Melanocyte of skin (primary cell): ENCODE measurements at places on chromosomes 1 and 21. TPM values are rescaled to one million over a fixed set of nuclear protein-coding genes. Genes with fewer than 3 reads are reported as not detected.

The MYOG gene
- not detected in 2 replicates for total RNA-seq

The PDZK1 gene
- total RNA-seq, result 0.34 and 0.36 TPM in 2 replicates

The SELENBP1 gene
- 55.9 and 62.5 TPM in 2 replicates for total RNA-seq

The DONSON gene
- total RNA-seq, result 28.2 and 52.9 TPM in 2 replicates

The OR2L8 gene
- total RNA-seq, result not detected in 2 replicates

The VANGL2 gene
- total RNA-seq, result 4.7 and 4.8 TPM in 2 replicates

The FCGR2B gene
- 2.9 and 4.1 TPM in 2 replicates for total RNA-seq

The TMEM240 gene
- 1.8 and 2.1 TPM in 2 replicates for total RNA-seq

The CHRM3 gene
- total RNA-seq, result 0.46 TPM in 1 of 2 replicates, not detected in the other

The TNFRSF9 gene
- not detected in 2 replicates for total RNA-seq

The ETV3L gene
- not detected in 2 replicates for total RNA-seq

The SERPINC1 gene
- not detected in 2 replicates for total RNA-seq

The OR2T1 gene
- total RNA-seq, result not detected in 2 replicates

The CD84 gene
- not detected in 2 replicates for total RNA-seq

The TMPRSS15 gene
- total RNA-seq, result not detected in 2 replicates

The AMY1B gene
- not detected in 2 replicates for total RNA-seq

The ANKRD35 gene
- total RNA-seq, result under 0.01 TPM in 1 of 2 replicates, not detected in the other

The ZYG11B gene
- 30.6 and 39.6 TPM in 2 replicates for total RNA-seq

The TMEM51 gene
- total RNA-seq, result 26.1 and 27.0 TPM in 2 replicates
